ENCODE measurements at places on chromosomes 5 and 9. TPM values are rescaled to one million over a fixed set of nuclear protein-coding genes. Genes with fewer than 3 reads are reported as not detected.

DNA sequence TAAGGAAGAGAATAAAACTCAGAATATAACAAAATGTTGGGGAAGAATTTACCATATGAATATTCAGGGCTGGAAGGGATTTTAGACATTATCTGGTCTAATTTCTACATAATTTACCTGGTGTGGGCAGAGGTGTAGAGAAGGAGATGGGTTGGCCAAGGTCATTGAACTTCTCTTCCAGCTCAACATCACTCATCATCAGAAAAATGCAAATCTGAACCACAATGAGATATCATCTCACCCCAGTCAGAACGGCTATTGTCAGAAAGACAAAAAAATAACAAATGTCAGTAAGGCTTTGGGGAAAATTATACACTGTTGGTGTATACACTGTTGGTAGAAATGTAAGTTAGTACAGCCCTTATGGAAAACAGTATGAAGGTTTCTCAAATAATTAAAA is 121.7 kb downstream of the PTTG1 start:
- no peaks in the 10 kb centered on the region for H3K36me3 ChIP-seq
- no peak overlapping the region for H3K27ac ChIP-seq
- DNase-seq = no peak
- H3K4me1 ChIP-seq = no peaks in the 10 kb centered on the region
- no peak overlapping the region for H3K4me3 ChIP-seq
- no peaks in the 10 kb centered on the region for H3K27me3 ChIP-seq

DNA sequence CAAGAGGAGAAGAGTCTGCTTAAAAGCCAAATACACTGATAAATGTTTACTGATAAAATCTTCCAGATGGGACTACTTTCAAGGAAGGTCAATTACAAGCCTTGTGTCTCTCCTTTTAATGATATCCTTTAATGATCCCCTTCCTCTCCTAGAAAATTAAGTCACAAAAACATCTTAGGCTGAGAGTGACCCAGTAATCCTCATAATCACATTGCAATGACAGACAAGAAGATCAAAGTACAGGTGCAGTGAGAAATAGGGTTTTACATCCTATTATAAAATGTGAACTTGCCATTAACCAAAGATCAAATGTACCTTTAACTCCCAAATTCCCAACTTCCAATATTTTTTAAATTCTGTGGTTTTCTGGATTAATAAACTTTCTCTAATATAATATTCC is 514.8 kb downstream of the RAB3C start:
- DNase-seq = no peak
- no peak overlapping the region for H3K27ac ChIP-seq
- peaks cover 3% of the 10 kb centered on the region for H3K4me1 ChIP-seq
- no peaks in the 10 kb centered on the region for H3K27me3 ChIP-seq

DNA sequence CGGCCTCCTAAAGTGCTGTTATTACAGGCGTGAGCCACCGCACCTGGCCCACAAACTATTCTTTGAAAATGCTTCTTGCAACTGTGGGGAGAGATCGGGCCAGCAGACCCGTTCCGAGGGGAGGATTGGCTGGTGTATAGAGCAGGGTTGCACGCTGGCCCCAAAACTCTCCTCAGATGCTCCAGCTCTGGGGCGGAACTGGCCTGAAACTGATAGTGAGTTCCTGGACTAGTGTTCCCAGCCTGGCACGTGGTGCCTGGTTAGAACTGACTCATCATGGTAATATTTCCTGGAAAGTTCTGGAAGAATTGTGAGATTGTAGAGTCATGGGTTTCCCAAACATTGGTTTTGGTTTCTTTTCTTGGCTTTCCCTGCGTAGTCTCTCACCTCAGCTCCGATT is 120.5 kb downstream of the FBXL7 start:
- H3K4me3 ChIP-seq = no peak overlapping the region
- DNase-seq = no peak
- no peaks in the 10 kb centered on the region for H3K27me3 ChIP-seq
- H3K36me3 ChIP-seq = no peaks in the 10 kb centered on the region
- H3K27ac ChIP-seq = no peak overlapping the region

DNA sequence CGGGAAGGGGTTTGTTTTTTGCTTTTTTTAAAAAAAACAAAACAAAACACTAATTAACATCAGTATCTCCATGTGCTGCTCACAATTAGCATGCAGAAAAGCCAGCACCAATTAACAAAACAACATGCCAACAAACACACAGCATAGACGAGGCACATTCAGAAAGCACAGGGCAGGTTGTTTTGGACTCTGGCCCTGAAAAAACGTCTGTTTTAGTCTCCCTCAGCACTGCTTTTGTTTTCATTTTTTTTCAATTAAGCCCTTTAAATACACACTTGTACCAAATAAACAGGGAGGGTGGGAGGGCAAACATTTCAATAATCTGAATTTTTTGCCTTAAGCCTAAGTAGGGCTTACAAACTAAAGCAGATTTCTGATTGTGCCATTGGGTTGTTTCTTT is 309.6 kb downstream of the DTWD2 start:
- no peaks in the 10 kb centered on the region for H3K4me1 ChIP-seq
- no peak for DNase-seq
- H3K27me3 ChIP-seq = no peaks in the 10 kb centered on the region
- no peak overlapping the region for H3K27ac ChIP-seq

- H3K27ac ChIP-seq = peak overlapping the region; percentile 97
- no peaks in the 10 kb centered on the region for H3K27me3 ChIP-seq
- H3K36me3 ChIP-seq = peaks cover 6% of the 10 kb centered on the region
- DNase-seq = no peak
- H3K4me3 ChIP-seq = peak overlapping the region; percentile 93
- H3K4me1 ChIP-seq = peaks cover 25% of the 10 kb centered on the region
These were observed 536 bp downstream of the FEM1C start for GRCh38 chr5:115544043-115544435.

DNA sequence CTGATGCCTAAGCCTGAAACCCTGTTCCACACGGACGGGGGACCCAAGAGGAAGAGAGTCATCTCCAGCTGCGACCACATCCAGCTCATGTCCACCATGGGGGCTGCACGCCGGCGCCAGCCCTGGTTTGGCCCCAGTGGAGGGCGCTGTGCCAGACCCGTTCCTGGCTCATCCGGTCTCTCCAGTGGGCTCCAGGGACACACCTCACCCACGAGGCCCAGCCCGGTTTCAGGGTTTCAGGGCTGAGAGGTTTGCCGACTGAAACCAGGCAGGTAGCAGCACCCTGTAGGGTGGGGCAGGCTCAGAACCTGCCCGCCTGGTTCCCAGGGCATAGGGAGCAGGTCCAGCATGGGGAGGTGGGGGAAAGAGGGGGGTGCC is 71.4 kb upstream of the STXBP1 start:
- H3K36me3 ChIP-seq = no peaks in the 10 kb centered on the region
- H3K4me3 ChIP-seq = no peak overlapping the region
- H3K27ac ChIP-seq = no peak overlapping the region
- peak; percentile 60 for DNase-seq
- no peaks in the 10 kb centered on the region for H3K27me3 ChIP-seq

DNA sequence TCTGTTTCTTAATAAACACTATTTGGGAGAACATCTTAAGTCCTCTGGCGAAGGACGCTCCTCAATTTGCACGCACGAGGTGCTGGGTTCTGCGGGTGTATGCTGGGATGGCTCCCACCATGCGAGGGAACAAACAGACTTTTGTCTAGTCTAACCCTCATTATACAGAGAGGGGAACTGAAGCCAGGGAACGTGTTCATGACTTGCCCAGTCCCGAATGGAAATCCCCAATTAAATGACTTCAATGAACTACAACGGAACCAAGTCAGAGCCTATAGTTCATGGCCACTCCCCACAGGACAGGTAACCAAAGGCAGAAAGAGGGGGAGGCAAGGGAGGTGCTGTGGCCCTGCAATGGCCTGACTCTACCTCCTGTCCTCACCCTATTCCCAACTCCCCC is 9.3 kb downstream of the TLE1 start:
- H3K36me3 ChIP-seq = peaks cover 41% of the 10 kb centered on the region
- H3K27me3 ChIP-seq = no peaks in the 10 kb centered on the region
- no peak overlapping the region for H3K4me3 ChIP-seq
- peaks cover 59% of the 10 kb centered on the region for H3K4me1 ChIP-seq

DNA sequence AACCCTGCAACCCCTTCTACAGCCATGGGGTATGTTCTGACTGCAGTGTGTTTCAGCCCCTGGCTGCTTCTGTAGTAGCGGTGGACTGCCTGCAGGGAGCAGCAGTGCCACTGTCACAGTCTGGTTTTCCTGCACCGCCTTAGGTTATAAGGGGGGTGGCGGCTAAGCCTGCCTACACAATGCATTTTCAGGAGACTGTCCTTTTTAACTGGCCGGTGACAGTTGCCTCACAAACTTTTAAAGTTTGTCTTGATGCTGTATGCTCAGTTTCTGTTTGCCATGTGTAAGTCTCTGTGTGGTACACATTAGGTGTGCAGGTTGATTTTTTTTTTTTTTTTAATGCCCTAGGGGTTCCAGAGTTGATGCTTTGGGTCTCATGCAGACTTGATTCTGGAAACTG is 53.0 kb downstream of the NUP214 start:
- H3K36me3 ChIP-seq = peaks cover 24% of the 10 kb centered on the region
- no peaks in the 10 kb centered on the region for H3K27me3 ChIP-seq
- H3K4me1 ChIP-seq = no peaks in the 10 kb centered on the region
- H3K4me3 ChIP-seq = no peak overlapping the region
- H3K27ac ChIP-seq = no peak overlapping the region
- DNase-seq = peak; percentile 87

GRCh38 chr9:69388596-69388995 is 63.6 kb downstream of the ENTREP1 start:
- no peaks in the 10 kb centered on the region for H3K27me3 ChIP-seq
- H3K4me3 ChIP-seq = no peak overlapping the region
- DNase-seq = no peak
- H3K4me1 ChIP-seq = 0 out of 2 replicates have a peak, but pooled peaks cover 2% of the 10 kb centered on the region
- no peaks in the 10 kb centered on the region for H3K36me3 ChIP-seq

DNA sequence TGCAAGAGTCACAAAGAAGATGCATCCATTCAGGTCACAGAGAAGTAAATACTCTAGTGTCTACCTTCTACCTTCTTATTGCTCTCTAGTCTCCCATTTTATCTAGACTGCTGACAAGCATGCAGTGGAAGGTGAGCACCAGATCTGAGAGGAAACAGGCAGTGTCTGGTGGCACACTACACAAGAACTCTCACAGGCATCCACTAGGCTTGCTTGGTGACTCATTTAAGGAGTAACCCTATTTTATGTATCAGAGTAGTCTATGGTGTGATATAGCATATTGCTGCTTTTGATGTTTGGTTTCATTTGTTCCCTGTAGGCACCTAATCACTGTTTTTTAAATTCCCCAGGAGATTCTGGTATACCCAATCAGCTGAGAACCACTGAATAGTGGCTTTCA is 1.6 kb upstream of the THBS4 start:
- peaks cover 8% of the 10 kb centered on the region for H3K4me1 ChIP-seq
- H3K4me3 ChIP-seq = no peak overlapping the region
- no peaks in the 10 kb centered on the region for H3K36me3 ChIP-seq
- no peak for DNase-seq

GRCh38 chr5:61051267-61051666 is 106.3 kb downstream of the NDUFAF2 start:
- H3K4me3 ChIP-seq = no peak overlapping the region
- H3K4me1 ChIP-seq = peaks cover 20% of the 10 kb centered on the region
- DNase-seq = no peak
- H3K27ac ChIP-seq = no peak overlapping the region
- no peaks in the 10 kb centered on the region for H3K27me3 ChIP-seq

DNA sequence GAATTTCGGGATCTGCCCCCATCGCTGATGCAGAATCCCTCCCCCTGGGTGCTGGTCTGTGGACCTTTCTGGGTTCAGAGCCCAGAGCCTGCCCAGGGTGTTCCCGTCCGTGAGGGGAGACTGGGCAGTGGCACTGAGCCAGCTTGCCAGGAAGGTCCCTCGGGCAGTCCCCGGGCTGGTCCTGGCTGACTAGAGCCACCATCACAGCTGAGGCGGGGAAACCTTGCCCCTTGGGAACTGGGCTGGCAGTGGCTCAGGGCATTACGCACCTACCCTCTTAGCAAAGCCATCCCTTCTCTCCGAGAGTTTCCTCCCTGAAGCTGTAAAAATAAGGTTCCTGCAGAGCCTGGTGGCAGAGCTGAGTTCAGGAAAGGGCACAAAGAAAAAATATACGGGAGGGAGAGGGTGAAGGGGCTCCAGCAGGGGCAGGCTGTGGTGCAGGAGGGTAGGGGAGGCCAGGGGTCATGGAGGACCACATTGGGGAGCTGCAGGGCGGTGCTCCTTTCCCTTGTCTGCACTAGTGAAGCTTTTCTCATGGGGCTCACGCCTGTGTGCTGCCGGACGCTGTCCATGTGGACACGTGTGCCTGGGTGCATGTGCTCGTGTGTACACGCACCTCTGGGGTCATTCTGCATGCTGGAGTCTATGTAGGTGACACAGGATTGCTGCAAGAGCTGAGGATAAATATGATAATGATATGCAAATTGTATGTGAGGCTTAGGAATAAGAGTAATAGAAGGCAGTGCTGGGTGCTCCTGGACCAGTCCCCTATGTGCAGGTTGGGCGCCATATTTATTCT is 118.9 kb downstream of the LHX2 start:
- no peaks in the 10 kb centered on the region for H3K27me3 ChIP-seq
- no peak for DNase-seq
- H3K27ac ChIP-seq = no peak overlapping the region
- no peak overlapping the region for H3K4me3 ChIP-seq
- H3K4me1 ChIP-seq = no peaks in the 10 kb centered on the region

DNA sequence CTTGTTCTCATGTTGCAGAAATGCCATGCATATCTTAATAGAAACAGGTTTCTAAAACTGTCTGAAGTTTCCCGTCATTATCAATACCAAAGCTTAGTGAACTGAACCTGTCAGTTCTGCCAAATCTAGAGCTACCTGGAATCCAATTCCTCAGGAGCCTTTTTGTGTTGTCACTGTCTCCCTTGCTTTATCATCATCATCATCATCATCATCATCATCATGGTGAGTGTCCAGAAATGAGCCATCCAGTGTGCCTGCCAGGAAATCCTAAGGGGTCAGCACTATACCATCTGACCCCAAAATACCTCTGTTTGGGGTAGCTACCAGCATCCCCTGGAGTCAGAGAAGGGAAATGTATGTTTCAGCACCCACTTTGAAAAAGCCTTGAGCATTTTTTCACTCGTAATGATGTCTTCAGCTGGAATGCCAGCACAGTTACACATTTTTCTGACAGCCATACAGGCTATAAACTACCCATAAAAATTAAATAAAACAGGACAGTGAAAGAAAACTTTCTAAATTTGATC is 150.3 kb downstream of the NR2F1-AS1 start:
- H3K4me1 ChIP-seq = peaks cover 16% of the 10 kb centered on the region
- H3K36me3 ChIP-seq = no peaks in the 10 kb centered on the region
- no peak overlapping the region for H3K27ac ChIP-seq

GRCh38 chr9:125745018-125745417 is 2.2 kb upstream of the PBX3 start:
- H3K4me1 ChIP-seq = peaks cover 27% of the 10 kb centered on the region
- H3K27me3 ChIP-seq = peaks cover 8% of the 10 kb centered on the region
- H3K4me3 ChIP-seq = no peak overlapping the region
- DNase-seq = no peak

- no peak overlapping the region for H3K27ac ChIP-seq
- H3K27me3 ChIP-seq = no peaks in the 10 kb centered on the region
- H3K36me3 ChIP-seq = no peaks in the 10 kb centered on the region
- no peaks in the 10 kb centered on the region for H3K4me1 ChIP-seq
- no peak for DNase-seq
These were observed 373.3 kb upstream of the EDIL3 start for GRCh38 chr5:84758008-84758407.

- H3K27me3 ChIP-seq = peaks cover 31% of the 10 kb centered on the region
- H3K36me3 ChIP-seq = no peaks in the 10 kb centered on the region
- no peak overlapping the region for H3K27ac ChIP-seq
These were observed 42.1 kb downstream of the CXXC5 start for GRCh38 chr5:139690064-139690802.

GRCh38 chr9:112495614-112496013 is 9.0 kb downstream of the KIAA1958 start:
- DNase-seq = no peak
- no peak overlapping the region for H3K27ac ChIP-seq
- H3K4me1 ChIP-seq = peaks cover 26% of the 10 kb centered on the region
- H3K4me3 ChIP-seq = no peak overlapping the region

MEGF10 gene
- polyA plus RNA-seq = 4.5 TPM

SCGB3A2 gene
- polyA plus RNA-seq = 256 TPM

PHF24 gene
- 0.05 TPM for polyA plus RNA-seq

FST gene
- 13.2 TPM for polyA plus RNA-seq
